OCI-M1 (cell line): ENCODE measurements at places on chromosomes 13 and 19.

DNA sequence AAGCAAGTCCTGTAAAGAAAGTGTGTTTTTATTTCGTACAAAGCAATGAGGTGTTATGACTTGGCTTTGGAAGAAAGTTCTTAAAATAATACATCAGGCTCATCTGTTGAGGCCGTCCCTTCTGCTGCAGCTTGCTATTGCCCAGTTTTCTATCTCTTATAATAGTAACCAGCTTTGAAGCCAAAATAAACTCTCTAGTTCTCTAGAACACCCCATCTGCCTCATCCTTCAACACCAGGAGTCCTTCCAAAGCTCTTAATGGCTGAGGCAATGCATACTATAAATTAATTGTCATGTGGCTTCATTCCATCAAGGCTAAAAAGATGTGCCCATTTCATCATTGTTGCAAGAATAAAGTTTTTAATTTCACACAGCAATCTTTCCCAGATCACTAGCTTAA lies 49.4 kb upstream of the IPO5 start:
- no peak for DNase-seq

GRCh38 chr19:32333227-32333626 lies 12.2 kb upstream of the ZNF507 start:
- no peak for DNase-seq

DNA sequence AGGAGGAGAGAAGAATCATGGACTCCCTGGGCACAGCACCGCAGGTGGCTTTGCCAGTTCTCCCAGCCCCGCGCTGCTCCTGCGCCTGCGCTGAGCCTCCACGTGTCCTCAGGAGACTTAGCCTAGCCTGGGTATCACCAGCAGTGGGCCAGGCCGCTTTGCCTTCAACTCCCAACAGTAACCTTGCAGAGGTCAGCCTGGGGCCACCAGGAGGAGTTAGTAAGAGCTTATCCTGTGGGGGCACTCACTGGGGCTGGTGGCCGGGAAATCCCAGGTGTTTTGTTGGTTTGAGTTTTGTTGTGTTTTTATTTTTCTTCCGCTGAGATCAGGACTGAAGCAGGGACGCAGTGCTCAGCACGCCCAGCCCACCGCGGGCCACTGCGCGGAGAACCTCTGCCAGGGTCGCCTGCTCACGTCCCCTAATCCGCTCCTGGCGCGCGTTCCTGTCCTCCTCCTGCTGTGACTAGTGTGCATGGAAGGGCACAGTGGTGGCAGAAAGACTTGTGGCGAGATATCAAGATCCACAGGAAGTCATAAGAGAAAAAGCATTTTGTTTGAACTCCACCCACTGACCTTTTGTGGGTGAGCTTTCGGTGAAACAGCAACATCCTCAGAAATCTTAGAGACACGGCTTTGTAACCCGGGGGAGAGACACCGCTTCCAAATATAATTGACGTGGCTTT lies 207.4 kb upstream of the RFC3 start:
- no peak for DNase-seq

GRCh38 chr13:93753639-93754038 lies 527.0 kb downstream of the GPC6 start:
- no peak for DNase-seq

DNA sequence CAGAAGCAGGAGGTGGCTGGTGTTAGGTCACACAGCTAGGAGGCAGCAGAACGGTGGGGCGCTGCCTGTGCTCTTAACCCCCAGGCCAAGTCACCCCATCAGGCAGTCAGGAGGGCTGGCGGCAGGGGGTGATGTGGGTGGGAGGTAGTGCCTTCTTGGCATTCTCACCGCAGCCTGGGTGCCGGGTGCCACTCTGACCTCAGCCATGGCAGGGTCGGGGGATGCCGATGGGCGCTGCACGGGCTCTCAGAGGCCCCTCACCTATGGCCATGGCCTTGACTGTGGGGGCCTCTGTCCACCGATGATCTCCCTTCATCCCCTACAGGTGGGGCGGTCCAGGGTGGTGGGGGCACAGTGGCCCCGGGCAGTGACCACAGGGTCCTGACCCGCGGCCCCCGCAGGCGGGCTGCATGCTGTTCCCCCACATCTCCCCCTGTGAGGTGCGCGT lies 5.6 kb downstream of the PTOV1 start:
- DNase-seq = no peak

- DNase-seq = no peak
Observed at GRCh38 chr13:48485432-48485831, 47.4 kb downstream of the RCBTB2 start.

- no peak for DNase-seq
Observed at GRCh38 chr19:30202060-30202600, 170.1 kb upstream of the ZNF536 start.

GRCh38 chr19:2394442-2395292 lies 32.7 kb downstream of the TIMM13 start:
- no peak for DNase-seq

DNA sequence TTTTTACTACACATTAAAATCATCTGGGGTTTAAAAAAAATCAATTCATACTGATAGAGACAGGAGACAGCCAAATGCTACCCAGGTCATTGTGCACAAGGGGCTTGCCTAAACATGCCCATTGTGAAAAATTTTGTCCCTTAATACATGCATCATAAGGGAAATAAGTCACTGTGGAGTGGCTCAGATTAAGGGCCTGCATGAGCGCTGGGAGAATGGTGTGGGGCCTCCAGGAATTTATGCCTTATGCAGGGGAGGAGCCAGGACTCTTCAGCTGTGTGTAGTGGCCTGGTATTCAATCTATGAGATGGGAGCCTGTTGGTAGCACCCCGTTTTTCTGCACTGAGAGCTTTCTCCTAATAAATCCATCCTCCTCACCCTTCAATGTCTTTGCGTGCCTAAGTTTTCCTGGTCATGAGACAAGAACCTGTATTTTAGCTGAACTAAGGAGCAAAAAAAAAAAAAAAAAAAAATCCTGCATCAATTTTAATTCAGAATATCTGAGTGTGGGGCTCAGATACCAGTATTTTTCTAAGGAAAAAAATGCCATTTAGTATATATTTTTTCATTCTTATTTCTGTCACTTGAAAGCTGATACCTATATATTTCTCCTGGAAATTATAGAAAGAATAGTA lies 997.6 kb upstream of the ATXN8OS start:
- peak; percentile 19 for DNase-seq

- DNase-seq = peak; percentile 64
Observed at GRCh38 chr19:55176076-55176475, 4.0 kb downstream of the SYT5 start.

GRCh38 chr19:40264314-40265054 lies 20.7 kb downstream of the AKT2 start:
- no peak for DNase-seq

GRCh38 chr13:52010890-52011631 lies at the start of gene ATP7B:
Gene ATP7B, minus strand, starts transcription at chr13:52011450. Its CDS starts 113 bp downstream, at chr13:52011337.
- DNase-seq = peak; percentile 57

GRCh38 chr13:90933097-90933826 lies 414.2 kb upstream of the MIR17HG start:
- DNase-seq = peak; percentile 10

- DNase-seq = peak; percentile 69
Observed at GRCh38 chr19:11506101-11506555, 489 bp upstream of the ZNF653 start.

DNA sequence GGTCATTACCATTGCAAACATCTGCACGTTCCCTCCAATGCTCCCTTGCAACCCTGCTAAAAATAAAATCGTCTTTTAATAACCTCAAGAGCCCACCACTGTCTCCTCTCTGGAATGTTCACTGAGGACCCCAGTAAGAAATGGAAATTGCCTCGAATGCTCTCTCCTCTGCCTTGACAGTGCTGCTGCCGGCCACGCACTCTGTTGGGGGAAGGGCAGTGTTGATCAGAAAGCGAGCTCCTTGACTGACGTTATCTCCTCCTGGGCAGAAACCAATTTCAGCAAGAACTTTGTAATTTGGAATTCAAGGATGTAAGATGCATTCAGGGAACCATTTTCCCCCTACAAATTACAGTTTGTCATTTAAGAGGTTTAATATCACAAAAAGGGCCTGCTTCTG lies 718.5 kb downstream of the UQCRFS1 start:
- no peak for DNase-seq

GRCh38 chr19:325173-325936 lies 19.2 kb downstream of the MIER2 start:
- no peak for DNase-seq

DNA sequence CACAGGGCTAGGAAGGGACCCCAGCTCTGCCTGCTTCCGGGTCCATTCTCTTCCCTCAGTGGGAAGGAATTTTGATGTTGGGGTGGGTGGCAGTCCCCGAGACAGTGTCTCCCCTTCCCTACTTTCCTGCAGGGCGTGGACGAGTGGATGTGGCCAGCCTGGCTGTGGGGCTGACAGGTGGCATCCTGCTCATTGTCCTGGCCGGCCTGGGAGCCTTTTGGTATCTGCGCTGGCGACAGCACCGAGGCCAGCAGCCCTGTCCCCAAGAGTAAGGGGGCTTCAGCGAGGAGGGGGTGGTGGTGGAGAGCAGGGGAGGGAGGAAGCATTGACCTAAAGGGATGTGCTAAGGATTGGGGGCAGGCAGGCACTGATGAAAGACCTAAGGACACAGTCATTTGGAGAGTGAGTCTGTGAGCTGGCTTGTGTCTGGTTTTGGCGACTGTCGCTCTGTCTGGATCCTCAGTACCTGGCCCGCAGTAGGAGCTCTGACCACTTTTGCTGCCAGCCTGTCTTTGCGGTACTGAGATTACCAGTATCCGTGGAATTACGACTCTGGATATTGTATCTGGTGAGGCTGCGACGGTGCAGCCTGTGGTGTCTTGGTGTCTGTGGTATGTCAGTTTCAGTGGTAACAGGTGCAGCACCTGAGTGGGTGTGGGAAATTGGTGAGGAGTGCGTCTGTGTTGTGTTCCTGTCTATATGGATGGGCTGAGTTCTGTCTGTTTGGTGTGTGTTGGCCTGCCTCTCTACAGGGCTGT lies 2.4 kb upstream of the PRR12 start:
- no peak for DNase-seq

DNA sequence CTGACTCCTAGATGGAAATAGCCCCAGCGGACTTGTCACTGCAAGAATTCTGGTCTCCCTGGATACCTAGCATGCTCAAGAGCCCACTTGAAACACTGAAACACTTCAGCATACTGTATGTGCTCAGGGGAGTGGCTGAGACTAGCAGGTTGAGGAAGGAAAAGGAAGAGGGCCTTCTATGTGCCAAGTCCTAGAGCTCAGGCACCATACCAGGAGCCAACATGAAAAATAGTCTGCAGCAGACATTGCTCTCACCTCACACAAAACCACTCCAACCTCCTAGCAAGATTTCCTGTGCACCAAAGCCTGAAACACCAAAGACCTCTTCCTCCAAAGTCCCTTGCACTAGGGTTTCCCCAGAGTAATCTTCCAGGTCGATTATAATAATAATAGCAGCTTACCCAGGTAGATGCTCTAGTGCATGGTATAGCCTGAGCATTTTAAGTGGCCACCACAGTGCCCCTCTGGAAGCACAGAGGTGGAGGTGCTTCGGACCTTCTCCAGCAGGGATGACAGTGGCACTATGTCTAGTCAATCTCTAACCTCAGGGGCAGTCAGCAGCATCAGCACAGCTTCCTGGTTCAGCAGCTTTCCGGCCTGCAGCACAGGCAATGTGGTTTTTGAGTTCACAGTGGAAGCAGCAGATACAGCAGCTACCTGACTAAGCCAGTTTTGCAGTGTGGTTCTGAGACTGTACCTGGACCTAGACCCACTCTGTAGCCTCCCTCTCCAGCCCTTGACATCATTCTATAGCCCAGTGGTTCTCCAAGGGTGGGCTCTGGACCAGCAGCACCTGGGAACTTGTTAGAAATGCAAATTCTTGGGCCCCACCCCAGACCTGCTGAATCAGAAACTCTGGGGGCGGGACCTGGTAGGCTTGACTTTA lies 45.6 kb upstream of the UBE2L5 start:
- no peak for DNase-seq

DNA sequence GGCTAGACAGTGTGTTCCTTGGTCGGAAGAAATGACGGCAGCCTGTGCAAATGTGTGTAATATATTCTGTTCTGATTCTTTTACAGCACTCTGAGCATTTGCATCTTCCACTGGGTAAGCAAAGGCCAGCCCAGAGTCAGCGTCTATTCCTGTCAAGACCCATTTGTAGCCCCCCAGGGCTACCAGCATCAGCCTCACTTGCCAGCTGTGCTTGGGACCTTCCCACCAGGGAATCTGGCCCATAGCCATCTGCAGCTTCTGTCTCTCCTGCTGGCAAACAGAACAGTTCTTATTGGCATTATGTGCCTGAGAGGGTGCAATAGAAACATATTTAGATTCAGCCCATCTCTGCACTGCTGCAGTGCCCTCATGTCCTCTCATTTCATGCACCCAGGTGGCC lies 6.0 kb upstream of the IGLON5 start:
- no peak for DNase-seq

- DNase-seq = peak; percentile 65
Observed at GRCh38 chr13:85864963-85865530, 65.8 kb upstream of the SLITRK6 start.

DNA sequence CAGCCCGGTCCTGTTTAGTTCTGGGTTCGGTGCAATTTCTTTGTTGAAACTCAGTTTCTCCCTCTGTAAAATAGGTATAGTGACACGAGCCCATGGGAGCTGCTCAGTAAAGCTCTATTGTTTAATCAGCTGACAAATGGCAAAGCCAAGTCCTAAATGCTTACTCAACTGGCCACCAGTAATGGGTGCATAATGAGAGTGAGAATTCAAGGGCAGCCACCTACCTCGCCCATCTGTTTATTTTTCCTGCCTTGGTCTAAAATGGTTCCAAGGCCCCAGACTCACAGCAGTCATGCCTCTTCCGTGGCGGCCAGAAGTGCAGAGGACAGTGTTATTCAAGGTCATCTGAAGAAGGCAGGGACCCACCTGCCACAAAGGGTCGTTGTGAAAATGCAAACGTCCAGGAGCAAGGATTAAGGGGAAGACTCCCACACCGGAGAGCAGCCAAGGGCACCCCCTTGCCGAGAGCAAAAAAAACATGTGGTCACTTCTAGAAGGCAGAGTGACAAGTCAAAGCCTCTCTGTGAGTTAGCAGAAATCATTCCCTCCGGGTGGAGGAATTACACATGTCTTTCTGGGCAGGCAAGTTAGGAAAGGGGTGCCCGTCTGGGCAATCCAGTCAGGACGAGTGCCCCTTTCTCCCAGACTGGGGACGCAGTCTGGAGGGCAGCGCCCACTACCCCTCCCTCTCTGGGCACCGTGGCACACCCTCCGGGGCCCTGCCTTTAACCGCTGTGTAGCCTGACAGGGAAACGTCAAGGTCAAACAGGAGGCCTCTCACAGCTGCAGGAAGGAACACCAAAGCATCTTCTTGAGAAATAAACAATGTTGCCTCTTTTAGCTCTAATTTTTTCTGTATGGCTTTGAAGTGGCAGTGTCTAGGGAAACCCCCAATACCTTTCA lies 186.2 kb downstream of the FOXO1 start:
- no peak for DNase-seq

GRCh38 chr13:107650081-107650701 lies 565.1 kb downstream of the LIG4 start:
- DNase-seq = peak; percentile 61

DNA sequence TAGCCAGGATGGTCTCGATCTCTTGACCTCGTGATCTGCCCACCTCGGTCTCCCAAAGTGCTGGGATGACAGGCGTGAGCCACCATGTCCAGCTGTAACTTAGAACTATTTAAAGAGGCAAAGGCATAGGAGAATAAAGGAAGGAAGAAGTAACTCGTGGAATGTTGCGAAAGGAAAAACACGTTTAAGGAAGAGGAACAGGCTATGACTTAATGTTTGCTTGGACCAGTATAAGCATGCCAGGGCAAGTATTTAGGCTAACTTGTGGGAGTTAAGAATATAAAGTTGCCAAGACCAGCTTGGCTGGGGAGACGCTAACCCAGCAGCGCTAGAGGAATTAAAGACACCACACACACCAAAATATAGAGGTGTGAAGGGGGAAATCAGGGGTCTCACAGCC lies 33.5 kb downstream of the ZNF844 start:
- no peak for DNase-seq
